ENCODE measurements at places on chromosomes 3 and 15. TPM values are rescaled to one million over a fixed set of nuclear protein-coding genes. Genes with fewer than 3 reads are reported as not detected.

GRCh38 chr3:42581400-42581708 lies 413 bp downstream of the SEC22C start:
- H3K4me3 ChIP-seq = peak overlapping the region; percentile 94
- H3K27ac ChIP-seq = peak overlapping the region; percentile 90
- no peak for DNase-seq
- H3K27me3 ChIP-seq = no peaks in the 10 kb centered on the region
- H3K36me3 ChIP-seq = peaks cover 7% of the 10 kb centered on the region
- H3K4me1 ChIP-seq = peaks cover 48% of the 10 kb centered on the region

CHRM5 gene
- not detected for total RNA-seq

GOLGA6L9 gene
- 7.4 TPM for total RNA-seq

- no peak for DNase-seq
- no peak overlapping the region for H3K4me3 ChIP-seq
- no peaks in the 10 kb centered on the region for H3K36me3 ChIP-seq
- peaks cover 15% of the 10 kb centered on the region for H3K4me1 ChIP-seq
These were observed 107.4 kb downstream of the TPRA1 start for GRCh38 chr3:127483005-127483641.

SEMA6D gene
- total RNA-seq = not detected

DNA sequence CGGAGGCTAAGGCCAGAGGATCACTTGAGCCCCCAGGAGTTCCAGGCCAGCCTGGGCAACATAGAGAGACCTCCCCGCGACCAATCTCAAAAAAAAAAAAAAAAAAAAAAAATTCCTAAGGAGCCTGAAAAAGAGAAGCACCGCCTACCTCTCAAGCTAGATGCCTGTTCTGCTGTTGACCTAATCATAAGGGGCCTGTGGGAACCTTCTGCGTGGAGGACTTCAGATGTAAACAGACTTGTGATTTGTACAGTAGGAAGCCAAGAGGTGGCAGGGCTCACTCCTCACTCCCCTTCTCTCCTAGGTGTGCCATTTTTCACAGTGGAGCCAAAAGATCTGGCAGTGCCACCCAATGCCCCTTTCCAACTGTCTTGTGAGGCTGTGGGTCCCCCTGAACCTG lies 3.2 kb downstream of the TYRO3 start:
- H3K27me3 ChIP-seq = peaks cover 27% of the 10 kb centered on the region
- peaks cover 20% of the 10 kb centered on the region for H3K4me1 ChIP-seq
- H3K4me3 ChIP-seq = no peak overlapping the region
- no peaks in the 10 kb centered on the region for H3K36me3 ChIP-seq

- no peaks in the 10 kb centered on the region for H3K27me3 ChIP-seq
- H3K36me3 ChIP-seq = no peaks in the 10 kb centered on the region
- no peak overlapping the region for H3K27ac ChIP-seq
- no peaks in the 10 kb centered on the region for H3K4me1 ChIP-seq
- no peak overlapping the region for H3K4me3 ChIP-seq
These were observed 188.2 kb downstream of the SI start for GRCh38 chr3:164890061-164890460.

DNA sequence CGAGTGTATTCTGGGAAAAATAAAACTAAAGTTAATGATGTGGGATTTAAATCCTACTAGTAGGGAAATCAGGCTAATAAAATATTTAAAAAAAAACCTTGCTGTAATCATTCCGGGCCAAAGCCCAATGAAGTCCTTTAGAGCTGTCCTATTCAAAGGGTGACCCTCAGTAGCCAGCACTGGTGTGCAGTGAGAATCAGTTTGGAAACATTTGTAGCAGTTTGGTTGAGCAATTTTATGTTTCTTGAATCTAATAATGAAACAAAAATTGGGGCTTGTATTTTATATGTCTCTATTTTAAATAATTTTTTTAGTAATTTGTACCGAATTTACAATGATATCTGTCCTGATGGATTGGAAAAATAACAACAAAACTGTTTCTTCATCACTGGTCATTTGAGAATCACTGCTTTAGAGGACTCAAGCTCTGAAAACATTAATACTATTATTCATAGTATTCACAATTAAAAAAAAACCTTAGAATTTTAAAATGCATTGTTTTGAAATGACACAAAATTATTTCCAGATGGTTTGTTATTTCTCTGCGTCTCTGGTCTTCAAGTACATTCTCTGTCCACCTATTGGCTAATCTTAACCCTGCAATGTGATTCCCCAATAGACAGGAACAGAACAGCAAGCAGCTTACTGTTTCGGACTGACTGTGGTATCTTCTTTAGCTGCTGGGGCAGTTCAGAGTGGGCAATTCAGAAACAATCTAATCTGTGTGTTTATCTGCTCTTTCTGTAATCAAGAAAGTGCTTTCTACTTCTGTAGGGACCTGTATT lies 71.2 kb downstream of the OTOL1 start:
- no peak overlapping the region for H3K4me3 ChIP-seq
- DNase-seq = no peak
- no peak overlapping the region for H3K27ac ChIP-seq
- H3K36me3 ChIP-seq = no peaks in the 10 kb centered on the region

- DNase-seq = peak; percentile 53
- peak within 1 kb of the TSS; percentile 98 for H3K27ac ChIP-seq
- H3K36me3 ChIP-seq = no peaks in the 10 kb centered on the region
- peaks cover 50% of the 10 kb centered on the region for H3K4me1 ChIP-seq
These were observed at the start of gene IDH2 for GRCh38 chr15:90101969-90102890. IDH2 (minus strand) TSS chr15:90102468; CDS start chr15:90102390, 78 bp downstream.

GRCh38 chr15:90419738-90420406 lies 31.8 kb downstream of the IQGAP1 start:
- no peaks in the 10 kb centered on the region for H3K27me3 ChIP-seq
- H3K27ac ChIP-seq = peak overlapping the region; percentile 17
- no peaks in the 10 kb centered on the region for H3K36me3 ChIP-seq
- peak overlapping the region; percentile 10 for H3K4me3 ChIP-seq
- no peak for DNase-seq
- peaks cover 63% of the 10 kb centered on the region for H3K4me1 ChIP-seq

GRCh38 chr3:58261954-58262666 lies 24.5 kb downstream of the ABHD6 start:
- H3K36me3 ChIP-seq = peaks cover 15% of the 10 kb centered on the region
- no peak overlapping the region for H3K4me3 ChIP-seq
- no peak overlapping the region for H3K27ac ChIP-seq
- DNase-seq = no peak
- H3K27me3 ChIP-seq = no peaks in the 10 kb centered on the region
- no peaks in the 10 kb centered on the region for H3K4me1 ChIP-seq

- peaks cover 12% of the 10 kb centered on the region for H3K4me1 ChIP-seq
- no peak overlapping the region for H3K27ac ChIP-seq
- no peak overlapping the region for H3K4me3 ChIP-seq
These were observed 14.8 kb downstream of the MYL3 start for GRCh38 chr3:46848271-46849044.

- peaks cover 4% of the 10 kb centered on the region for H3K36me3 ChIP-seq
- H3K27ac ChIP-seq = no peak overlapping the region
- peaks cover 1% of the 10 kb centered on the region for H3K27me3 ChIP-seq
- H3K4me1 ChIP-seq = no peaks in the 10 kb centered on the region
- H3K4me3 ChIP-seq = no peak overlapping the region
These were observed 223.2 kb upstream of the THBS1 start for GRCh38 chr15:39357480-39358268.

DNA sequence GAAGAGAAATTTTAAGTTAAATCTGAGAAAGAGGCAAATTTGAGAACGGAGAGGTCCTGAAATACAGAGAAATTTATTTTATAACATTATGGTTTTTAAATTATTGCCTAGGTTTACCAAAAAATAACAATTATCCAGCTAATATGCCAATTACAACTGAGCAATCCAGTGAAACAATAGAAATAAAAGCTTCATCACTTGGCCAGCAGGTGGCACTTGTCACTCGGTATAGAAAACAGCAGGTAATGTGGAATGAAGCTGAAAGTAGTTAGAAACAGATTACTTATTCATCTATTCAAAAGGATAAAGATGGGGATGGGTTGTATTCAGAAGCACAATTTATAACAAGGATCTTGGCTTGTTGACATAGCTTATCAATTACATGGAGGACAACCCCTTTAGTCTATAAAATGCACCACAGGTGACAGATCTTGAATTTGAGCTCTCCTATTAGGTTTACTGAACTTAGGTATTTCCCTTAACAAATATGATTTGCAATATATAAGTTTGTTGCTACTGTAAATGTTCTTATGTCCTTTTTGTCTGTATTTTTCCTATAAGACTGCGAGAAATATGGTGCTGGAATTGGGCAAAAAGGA lies 70.1 kb upstream of the GUCA1C start:
- H3K36me3 ChIP-seq = no peaks in the 10 kb centered on the region
- no peaks in the 10 kb centered on the region for H3K4me1 ChIP-seq
- H3K27me3 ChIP-seq = peaks cover 5% of the 10 kb centered on the region
- no peak overlapping the region for H3K27ac ChIP-seq

- H3K36me3 ChIP-seq = no peaks in the 10 kb centered on the region
- peaks cover 27% of the 10 kb centered on the region for H3K4me1 ChIP-seq
- peaks cover 20% of the 10 kb centered on the region for H3K27me3 ChIP-seq
- no peak for DNase-seq
- no peak overlapping the region for H3K4me3 ChIP-seq
These were observed 2.4 kb upstream of the DCBLD2 start for GRCh38 chr3:98903705-98904481.

DNA sequence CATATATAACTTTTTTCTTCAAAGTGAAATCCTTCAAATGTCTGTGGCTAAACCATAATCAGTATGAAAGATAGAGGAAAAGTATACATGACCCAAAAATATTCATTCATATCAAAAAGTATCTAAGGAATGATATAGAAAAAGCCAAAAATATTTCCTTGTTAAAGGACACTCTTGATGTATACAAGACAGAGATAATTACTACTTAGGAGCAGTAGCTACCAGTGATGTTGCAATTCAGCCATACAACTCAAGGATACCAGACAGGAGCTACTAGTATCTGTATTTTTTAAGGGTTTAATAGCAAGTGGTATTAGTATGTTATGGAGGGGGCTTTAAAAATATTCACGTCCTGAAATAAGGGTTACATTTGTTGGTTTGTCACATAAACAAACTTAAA lies 37.0 kb downstream of the FBXL22 start:
- H3K27me3 ChIP-seq = no peaks in the 10 kb centered on the region
- no peak for DNase-seq
- H3K36me3 ChIP-seq = peaks cover 45% of the 10 kb centered on the region
- peaks cover 1% of the 10 kb centered on the region for H3K4me1 ChIP-seq

DNA sequence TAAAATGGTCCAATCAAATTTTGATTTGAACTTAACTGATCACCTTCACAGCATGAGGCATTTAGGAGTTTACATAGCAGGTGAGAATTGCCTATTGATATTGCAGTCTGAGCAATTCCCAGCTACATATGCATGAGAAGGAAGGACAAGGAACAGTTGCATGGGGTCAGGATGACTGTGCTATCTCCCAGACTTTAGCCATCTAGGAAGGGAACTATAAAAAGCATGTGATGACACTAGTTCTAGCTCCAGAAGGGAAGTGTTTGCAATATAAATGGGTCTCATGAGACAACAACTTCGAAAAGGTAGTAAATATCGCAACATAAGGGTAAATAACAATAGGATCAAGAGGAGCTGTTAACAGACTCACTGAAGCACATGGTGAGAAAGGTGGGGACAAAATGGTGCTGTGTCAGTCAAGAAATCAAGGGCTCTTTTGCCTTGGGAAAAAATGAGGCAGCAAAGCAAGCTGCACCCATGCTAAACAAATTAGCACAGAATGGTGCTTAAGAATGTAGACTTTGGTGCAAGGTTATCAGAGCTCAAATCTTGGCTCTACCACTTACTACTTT lies 90.4 kb upstream of the SLC2A2 start:
- no peaks in the 10 kb centered on the region for H3K27me3 ChIP-seq
- no peak for DNase-seq
- no peaks in the 10 kb centered on the region for H3K4me1 ChIP-seq

GRCh38 chr3:10223676-10224639 lies 24.3 kb upstream of the TATDN2 start:
- peaks cover 59% of the 10 kb centered on the region for H3K4me1 ChIP-seq
- no peak for DNase-seq
- H3K27ac ChIP-seq = peak overlapping the region; percentile 78
- H3K36me3 ChIP-seq = peaks cover 28% of the 10 kb centered on the region
- H3K4me3 ChIP-seq = no peak overlapping the region
- no peaks in the 10 kb centered on the region for H3K27me3 ChIP-seq

DNA sequence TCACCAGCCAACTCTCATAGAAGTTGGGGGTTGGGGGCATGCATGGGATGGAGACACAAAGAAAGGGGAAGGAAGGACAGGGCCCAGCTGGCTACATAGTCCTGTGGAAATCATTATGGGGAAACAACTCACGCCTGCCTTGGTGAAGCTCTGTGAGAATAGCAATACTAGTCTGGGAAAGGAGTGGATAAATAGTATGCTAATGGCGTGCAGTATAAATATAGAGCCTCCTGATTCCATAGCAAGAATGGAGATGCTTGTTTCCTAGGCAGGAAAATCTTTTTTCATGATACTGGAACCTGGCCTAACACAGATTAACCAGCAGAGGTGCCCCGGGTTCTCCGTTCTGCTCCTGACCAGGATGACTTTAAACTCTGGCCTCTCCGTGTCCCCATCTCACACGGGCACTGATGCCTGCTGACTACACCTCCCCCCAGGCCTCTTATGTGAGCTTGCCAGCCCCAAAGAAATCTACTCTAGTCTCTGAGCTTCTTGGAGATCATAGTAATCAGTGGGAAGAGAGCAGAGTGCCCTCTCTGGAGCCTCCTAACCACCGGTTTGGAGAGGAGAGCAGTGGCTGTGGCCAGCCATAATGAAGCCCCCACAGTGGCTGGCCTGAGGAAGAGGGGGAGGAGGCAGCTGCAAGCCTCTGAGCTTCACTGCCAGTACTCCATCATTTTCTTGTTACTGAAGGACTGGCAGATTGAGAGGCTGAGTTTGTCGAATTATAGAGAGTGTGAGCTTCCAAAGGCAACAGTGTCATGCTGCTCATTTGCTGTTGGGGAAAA lies 355.0 kb upstream of the SEMA6D start:
- DNase-seq = no peak
- H3K27me3 ChIP-seq = no peaks in the 10 kb centered on the region
- H3K4me3 ChIP-seq = no peak overlapping the region
- H3K36me3 ChIP-seq = no peaks in the 10 kb centered on the region

GOLGA6B gene
- not detected for total RNA-seq

- H3K36me3 ChIP-seq = peaks cover 4% of the 10 kb centered on the region
- H3K27ac ChIP-seq = no peak overlapping the region
- DNase-seq = no peak
- H3K4me3 ChIP-seq = no peak overlapping the region
These were observed 51.8 kb upstream of the CDAN1 start for GRCh38 chr15:42788725-42789124.

DNA sequence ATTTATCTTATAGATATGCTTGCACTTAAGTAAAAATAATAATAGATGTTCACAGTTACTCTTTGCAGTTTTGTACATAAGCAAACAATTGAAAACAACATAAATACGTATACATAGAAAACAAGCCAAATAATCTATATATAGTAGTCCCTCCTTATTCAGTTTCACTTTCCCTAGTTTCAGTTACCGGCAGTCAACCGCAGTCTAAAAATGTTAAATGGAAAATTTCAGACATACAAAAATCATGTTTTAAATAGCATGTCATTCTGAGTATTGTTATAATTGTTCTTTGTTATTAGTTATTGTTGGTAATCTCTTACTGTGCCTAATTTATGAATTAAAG lies 262.0 kb downstream of the CGGBP1 start:
- H3K27ac ChIP-seq = no peak overlapping the region
- H3K27me3 ChIP-seq = peaks cover 34% of the 10 kb centered on the region
- H3K4me1 ChIP-seq = peaks cover 24% of the 10 kb centered on the region
- H3K4me3 ChIP-seq = no peak overlapping the region
- peaks cover 5% of the 10 kb centered on the region for H3K36me3 ChIP-seq
- DNase-seq = no peak

GRCh38 chr15:73127302-73127936 lies 75.2 kb downstream of the NEO1 start:
- H3K4me1 ChIP-seq = no peaks in the 10 kb centered on the region
- no peak overlapping the region for H3K4me3 ChIP-seq
- peaks cover 2% of the 10 kb centered on the region for H3K27me3 ChIP-seq
- H3K36me3 ChIP-seq = peaks cover 10% of the 10 kb centered on the region
- no peak overlapping the region for H3K27ac ChIP-seq

Measured in naive thymus-derived CD8-positive, alpha-beta T cell (primary cell).